ENCODE measurements at places on chromosomes 13 and 19. TPM values are rescaled to one million over a fixed set of nuclear protein-coding genes. Genes with fewer than 3 reads are reported as not detected.

DNA sequence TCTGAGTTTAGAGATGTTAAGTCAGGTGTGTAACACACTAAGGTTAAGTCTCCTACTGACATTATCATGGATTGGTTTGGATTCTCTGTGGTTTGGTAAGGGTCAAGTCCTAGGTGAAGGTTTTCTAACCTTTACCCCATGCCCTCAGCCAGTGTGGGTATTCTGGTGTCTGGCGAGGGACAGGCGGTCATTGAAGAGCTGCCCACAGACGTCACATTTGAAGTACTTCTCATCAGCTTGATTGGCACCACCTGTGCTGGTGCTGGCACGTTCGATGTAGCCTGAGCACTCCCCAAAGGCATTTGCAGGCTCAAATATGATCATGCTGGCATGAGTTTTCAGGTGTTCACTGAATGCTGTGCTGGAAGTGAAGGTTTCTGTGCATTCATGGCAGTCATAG lies 27.0 kb downstream of the PEG3 start:
- DNase-seq = no peak

DNA sequence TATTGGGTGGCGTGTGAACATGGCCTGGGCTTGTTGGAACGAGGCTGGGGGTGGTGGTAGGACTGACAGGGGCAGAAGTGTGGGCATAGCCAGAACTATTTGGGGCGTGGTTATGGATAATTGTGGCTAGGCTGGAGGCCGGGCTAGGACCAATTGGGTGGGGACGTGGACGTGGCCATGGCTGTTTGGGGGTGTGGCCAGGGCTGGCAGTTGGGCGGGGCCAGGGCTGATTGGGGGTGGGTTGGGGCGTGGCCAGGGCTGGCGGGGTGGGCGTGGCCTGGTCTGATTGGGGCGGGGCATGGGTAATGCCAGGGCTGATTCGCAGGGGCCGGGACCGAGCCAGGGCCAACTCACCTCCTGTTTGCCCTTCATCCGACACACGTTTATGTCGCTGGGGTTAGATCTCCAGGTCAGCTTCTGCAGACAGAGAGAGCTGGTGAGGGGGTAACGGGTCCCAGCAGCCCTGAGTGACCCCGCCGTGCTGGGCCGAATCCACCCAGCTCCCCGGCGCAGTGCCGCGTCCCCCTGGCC lies 2.8 kb downstream of the SEMA6B start:
- DNase-seq = no peak

DNA sequence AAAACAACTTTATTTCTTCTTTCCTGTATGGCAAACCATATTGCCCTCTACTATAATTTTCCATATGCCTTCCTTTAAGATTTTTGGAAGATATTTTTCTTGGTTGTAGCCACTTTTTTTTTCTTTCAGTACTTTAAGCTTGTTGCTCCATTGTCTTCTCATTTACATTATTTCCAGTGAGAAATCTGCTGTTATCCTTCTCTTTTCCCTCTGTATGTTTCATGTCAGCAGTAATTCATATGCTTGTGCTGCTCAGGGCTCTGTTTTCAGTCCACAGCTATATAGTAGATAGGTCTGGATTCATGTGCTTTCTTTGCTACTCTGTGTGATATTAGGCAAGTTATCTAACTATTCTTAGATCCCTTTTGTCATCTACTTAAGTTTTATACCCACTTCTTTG lies 267.6 kb downstream of the OXGR1 start:
- no peak for DNase-seq

DNA sequence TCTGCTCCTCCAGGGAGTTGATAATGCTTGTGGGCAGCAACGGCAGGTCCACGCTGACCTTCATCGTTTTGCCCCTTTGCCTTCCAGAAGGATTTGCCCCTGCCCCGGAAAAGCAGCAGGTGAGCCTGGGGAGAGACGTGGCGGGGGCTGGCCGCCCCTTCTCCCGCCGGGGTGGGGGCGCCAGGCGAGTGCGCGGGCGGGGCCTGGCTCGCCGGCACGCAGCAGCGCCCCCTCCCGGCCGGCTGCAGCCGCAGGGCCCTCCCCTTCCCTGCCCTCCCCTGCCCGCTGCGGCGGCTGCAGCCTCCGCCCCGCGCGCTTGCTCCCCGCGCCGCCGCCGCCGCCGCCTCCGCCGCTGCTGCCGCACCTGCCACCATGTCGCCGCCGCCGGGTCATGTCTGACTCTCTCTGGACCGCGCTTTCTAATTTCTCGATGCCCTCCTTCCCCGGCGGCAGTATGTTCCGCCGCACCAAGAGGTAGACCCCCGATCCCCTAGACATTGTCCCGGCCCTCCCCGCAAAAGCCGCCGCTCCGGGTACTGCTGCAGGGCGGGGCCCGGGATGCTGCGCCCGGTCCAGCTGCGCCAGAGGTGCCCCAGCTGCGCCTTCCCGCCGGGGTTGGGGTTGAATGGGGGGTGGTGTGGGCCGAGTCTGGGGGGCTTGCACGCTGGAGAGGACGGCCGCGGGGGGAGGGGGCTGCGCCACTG lies at the start of gene MAST1:
Gene MAST1, plus strand, starts transcription at position 334 of the 704 bp plus-strand sequence. Its CDS starts 58 bp downstream, at position 392.
- DNase-seq = peak; percentile 51

CRLF1 gene
- total RNA-seq = not detected

CEACAM4 gene
- total RNA-seq = not detected

Measured in activated T-helper 2 cell treated with anti-CD3 and anti-CD28 coated beads, Interferon-gamma antibody, Interleukin-2, Interleukin-4, amounts not matched to agents 10 μg/mL and 5 μg/mL and 100 μg/mL, durations not matched to agents 14 hours and 24 hours and 36 hours (primary cell).